Stimulated activated CD4-positive, alpha-beta T cell treated with anti-CD3 and anti-CD28 coated beads, TNF-alpha, amount 100 ng/mL, for 24 hours (primary cell): ENCODE measurements at places on chromosomes 4 and X.
A peak's percentile ranks its signal among the peaks of the same experiment; 100 is the strongest.

DNA sequence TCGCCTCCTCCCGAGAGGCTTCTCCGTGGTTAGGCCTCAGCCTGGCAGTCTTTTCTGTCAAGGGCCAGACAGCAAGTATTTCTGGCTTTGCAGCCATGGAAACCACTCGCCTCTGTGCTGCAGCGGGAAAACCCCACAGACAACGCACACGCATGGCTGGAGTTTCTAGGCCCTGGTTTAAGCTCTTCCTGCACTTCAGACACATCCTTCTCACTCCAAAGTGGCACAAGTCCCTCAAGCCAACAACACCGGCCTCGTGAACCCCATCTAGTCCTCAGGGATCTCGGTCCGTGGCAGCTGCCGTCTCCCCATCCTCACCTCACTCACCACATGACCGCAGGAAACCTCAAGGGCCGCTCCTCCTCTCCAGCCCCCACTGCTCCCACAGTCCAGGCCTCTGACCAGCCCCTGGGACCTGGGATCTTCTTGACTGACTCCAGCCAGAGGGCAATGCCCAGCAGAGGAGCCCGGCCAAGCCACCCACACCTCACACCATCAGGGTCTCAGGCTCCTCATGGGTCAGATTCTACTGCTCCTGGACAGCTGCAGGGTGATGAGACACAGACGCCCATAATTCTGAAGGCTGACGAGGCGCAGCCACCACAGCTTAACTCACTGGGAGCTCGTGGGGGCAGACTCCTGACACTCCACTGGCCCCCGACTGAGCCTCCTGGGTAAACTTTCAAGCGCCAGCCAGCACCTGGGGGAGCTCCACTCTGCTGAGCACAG lies 21.7 kb downstream of the LETM1 start:
- DNase-seq: no peak

DNA sequence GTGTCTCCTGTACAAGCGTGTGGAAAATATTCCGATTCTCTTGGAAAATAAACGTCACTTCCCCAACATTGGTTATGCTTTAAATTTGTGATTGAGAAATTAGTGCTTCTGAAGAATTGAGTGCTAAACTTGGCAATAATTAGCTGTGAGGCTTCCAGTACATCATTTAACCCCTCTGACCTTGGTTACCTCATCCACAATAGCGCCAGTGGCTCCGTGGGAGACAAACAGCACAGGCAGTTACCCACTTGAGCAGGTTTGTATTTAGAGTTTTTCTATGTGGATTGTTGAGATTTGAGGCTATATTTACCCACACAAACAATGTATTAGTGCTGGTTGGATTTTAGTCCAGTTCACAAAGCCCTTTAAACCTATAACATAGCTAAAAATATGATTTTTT lies 476.5 kb downstream of the NKX6-1 start:
- no peak for DNase-seq

GRCh38 chr4:158998624-158999023 lies 104.3 kb upstream of the RAPGEF2 start:
- DNase-seq: no peak

- no peak for DNase-seq
These were observed 101.9 kb downstream of the FAM53A start for GRCh38 chr4:1582227-1582626.

DNA sequence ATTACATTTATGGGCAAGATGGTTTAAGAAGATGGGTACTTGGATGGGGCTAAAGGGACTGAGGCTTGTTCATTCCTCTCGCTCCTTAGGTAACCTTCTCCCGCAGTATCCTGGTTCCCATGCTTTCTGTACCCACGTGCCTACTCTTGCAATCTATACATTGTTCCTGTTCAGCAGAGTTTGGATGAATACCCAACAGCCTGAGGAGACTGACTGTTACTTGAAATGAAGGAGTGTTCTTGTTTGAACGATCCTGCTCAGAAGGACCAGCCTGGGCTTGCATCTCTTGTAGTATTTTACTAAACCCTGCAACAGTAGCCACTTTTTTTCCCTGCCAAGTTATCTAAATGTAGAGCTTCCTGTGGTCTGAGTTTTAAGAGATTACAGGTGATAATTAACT lies 33.7 kb upstream of the ADH6 start:
- DNase-seq: no peak

DNA sequence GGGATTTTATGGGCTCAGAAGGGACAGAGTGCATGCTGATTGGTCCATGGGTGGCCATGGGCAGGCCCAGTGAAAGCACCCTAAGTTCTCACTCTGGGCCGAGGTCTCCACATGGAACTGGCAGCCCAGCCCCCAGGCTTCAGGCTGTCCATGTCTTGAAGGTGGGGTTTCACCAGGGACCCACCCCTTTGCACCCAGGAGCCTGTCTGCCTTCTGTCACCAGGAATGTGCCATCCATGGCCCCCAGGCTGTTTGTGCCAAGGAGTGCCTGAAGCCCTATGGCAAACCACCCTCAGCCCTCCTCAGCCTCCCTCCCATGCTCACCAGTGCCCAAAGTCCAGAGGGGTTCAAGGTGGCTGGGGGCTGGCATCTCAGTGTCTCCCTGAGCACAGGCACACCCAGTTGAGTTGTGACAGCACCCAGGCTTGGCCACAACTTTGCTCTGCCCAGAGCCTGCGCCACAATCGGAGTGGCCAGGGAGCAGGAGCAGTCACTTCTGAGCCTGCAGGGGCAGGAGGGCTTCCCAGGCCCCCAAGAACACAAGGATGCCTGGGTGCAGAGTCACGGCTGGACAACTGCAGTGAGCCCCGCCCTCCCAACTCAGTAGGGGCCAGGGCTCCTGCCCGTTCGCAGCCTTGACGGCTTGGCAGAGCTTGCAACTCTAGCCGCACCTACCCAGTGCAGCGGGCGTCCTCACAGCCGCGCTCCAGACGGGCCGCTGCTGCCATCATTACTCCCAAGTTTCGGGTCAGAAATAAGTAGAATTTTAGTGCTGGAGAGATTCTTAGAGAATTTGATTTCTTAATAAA lies 185.3 kb upstream of the NUDT6 start:
- DNase-seq: no peak

- peak; percentile 13 for DNase-seq
These were observed 37.0 kb upstream of the ZBTB33 start for GRCh38 chrX:120213438-120214265.

- no peak for DNase-seq
These were observed 60.9 kb downstream of the LEF1 start for GRCh38 chr4:108107729-108108382.

- no peak for DNase-seq
These were observed 53.9 kb upstream of the PDLIM3 start for GRCh38 chr4:185589067-185589836.

DNA sequence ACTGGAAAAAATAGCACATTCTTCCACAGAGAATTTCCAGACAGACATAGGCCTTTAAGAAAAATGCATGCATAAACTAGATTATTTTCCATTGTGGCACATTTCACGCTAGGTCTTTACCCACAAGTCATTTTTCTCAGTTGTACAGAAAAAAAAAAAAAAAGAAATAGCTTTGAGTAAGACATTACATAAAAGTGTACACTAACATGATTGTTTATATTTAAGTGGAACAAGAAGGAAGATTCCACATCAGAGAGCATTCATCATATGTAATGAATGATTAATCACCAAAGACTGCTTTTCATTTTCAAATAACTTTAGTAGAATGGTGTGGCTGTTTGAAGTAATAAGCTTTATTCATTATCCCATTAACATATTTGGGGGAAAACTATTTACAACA lies 1270.2 kb upstream of the AGA start:
- no peak for DNase-seq

GRCh38 chrX:103215425-103215991 lies 600 bp downstream of the BEX4 start:
- DNase-seq: peak; percentile 19

GRCh38 chr4:87502580-87503238 lies 26.5 kb downstream of the SPARCL1 start:
- no peak for DNase-seq

DNA sequence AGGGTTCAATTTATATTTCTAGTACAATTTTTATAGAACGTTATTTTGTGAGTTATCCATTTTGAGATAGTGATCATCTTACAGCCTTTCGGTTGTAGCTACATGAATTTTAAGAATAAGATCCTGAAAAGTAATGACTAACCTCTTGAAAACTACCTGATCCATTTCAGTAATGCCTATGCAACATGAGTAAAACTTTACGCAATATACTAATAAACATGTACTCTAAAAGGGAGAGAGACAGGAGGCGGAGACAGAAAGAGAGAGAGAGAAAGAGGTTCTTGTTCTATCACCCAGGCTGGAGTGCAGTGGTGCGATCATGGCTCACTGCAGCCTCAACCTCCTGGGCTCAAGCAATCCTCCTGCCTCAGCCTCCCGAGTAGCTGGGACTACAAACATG lies 816.1 kb downstream of the CCSER1 start:
- DNase-seq: no peak

DNA sequence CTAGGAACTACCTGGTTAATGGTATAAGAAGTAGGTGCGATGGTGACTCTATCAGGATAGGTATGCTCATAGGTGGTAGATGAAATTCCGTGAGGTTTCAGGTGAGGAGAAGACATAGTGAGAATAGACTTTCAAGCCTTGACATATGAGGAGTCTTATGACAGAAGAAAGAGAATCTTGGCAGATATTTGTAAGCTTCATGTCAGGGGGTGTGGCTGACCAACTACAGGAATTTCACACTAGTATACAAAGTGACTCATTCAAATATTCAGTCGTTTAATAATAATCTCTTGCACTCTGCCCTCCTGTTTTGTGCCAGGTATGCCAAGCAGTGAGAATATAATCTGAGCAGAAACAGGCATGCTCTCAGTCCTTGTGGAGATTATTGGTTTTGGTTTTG lies 22.8 kb downstream of the PACRGL start:
- DNase-seq: no peak

DNA sequence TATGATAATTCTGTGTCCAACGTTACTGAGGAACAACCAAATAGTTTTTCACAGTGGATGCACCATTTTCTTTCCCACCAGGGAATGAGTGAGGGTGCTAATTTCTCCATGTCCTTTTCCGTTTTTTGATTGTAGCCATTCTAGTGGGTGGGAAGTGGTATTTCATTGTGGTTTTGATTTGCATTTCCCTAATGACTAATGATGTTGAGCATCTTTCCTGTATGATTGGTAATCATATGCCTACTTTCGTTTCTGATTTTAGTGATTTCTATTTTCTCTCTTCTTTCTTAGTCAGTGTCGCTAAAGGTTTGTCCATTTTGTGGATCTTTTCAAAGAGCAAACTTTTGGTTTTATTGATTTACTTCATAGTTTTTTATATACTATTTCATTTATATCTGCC lies 32.1 kb upstream of the TEX13D start:
- DNase-seq: no peak

GRCh38 chrX:129706400-129707072 lies 32.2 kb upstream of the XPNPEP2 start:
- no peak for DNase-seq

DNA sequence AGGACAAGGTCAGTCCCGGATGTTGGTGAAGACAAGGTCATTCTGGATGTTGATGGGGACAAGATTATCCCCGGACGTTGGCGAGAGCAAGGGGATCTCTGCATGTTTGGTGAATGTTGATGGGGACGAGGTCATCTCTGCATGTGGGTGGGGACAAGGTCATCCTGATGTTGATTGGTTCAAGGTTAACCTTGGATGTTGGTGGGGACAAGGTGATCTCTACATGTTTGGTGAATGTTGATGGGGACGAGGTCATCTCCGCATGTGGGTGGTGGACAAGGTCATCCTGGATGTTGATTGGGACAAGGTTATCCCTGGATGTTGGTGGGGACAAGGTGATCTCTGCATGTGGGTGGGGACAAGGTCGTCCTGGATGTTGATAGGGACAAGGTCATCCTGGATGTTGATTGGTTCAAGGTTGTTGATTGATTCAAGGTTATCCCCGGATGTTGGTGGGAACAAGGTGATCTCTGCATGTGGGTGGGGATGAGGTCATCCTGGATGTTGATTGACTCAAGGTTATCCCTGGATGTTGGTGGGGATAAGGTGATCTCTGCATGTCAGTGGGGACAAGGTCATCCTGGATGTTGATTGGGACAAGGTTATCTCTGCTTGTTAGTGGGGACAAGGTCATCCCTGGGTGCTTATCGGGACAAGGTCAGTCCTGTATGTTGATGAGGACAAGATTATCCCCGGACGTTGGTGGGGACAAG lies 28.8 kb upstream of the PLCXD1 start:
- no peak for DNase-seq

GRCh38 chr4:94342694-94343093 lies at the start of gene HPGDS:
Gene HPGDS (minus strand): TSS chr4:94342836. CDS start chr4:94334629, 8,207 bp downstream.
- DNase-seq: no peak

DNA sequence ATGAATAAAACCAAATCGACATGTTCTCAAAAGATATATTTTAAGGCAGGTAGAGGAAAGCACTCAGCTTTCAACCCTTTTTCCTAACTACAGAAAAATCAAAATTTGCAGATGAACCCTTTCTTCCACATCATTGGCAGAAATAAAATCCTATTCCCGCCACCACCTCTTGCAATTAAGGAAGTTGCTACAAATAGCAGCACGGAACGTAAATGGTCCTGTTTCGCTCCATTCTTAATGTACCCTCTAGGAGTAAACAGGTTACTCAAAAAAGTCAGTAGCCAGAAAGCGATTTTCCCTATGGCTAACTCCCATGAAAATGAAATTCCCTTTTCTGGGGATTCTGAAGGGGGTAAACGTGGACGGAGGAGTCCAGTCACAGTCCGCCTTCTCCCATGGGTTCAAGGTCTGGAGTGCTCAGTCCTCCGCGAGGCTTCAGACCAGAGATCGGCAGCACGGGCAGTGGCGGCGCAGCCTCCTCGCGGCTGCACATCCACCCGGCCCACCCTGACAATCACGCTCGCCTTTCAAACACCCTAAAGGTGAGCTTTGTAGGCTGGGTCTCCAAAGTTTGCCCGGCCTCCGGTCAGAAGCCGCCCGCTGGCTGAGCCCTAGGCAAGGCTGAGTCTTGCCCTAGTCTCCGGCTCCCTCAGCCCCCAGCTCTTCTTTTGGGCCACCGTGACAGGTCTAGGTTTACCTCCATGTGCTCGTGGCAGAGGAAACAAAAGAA lies 1.8 kb downstream of the ATP11C start:
- no peak for DNase-seq

- no peak for DNase-seq
These were observed 813.0 kb upstream of the POU3F4 start for GRCh38 chrX:82695066-82695465.

GRCh38 chr4:174828845-174829701 lies at the start of gene GLRA3:
Gene GLRA3 (minus strand): TSS chr4:174829247. CDS start chr4:174828811, 436 bp downstream.
- no peak for DNase-seq

DNA sequence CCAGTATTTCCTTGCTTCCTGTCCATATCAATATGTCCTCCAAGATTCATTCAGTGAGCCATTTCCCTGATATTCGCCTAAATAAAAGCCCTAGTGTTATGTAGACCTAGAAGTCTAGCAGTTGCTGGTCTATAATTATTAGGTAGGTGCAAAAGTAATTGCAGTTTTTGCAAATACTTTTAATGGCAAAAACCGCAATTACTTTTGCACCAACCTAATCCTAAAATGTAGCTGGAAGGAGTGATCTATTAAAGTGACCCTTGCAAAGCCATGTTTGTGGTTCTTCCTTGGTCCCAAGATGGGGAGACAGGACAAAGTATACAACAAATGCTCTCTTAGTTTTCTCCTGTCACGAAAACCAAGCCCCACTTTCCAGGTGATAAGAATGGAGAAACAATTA lies 193.0 kb downstream of the IDS start:
- no peak for DNase-seq

- peak; percentile 57 for DNase-seq
These were observed at the start of gene ARL9 for GRCh38 chr4:56505269-56506130. Gene ARL9 (plus strand): TSS chr4:56505791. CDS start chr4:56505863, 72 bp downstream.
